Activated T-cell treated with anti-CD3 and anti-CD28 coated beads, Interleukin-2, amount 50 U/mL, for 24 hours (primary cell): ENCODE measurements at places on chromosomes 5 and 9.

DNA sequence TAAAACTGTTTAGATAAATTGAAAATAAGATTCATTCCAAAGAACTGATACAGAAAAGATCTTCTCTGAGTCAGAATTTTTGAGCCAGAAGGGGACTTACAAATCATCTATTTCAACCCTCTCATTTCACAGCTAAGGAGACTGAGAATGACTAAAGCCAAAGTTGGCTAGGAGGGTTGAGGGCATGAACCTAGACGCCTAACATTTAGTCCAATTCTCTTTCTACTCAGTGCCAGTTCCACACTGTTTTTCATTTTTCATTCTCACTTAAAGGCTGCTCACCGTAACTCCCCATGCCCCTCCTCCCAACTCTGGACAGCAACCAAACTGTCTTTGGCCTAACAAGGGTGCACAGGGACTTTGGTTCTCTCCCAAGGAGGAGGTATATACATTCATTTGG lies 364.0 kb downstream of the NDUFS4 start:
- no peak for DNase-seq

- DNase-seq = no peak
These were observed 19.4 kb upstream of the KCNIP1 start for GRCh38 chr5:170484459-170484831.

- no peak for DNase-seq
These were observed 2.5 kb upstream of the YTHDC2 start for GRCh38 chr5:113510836-113511451.

DNA sequence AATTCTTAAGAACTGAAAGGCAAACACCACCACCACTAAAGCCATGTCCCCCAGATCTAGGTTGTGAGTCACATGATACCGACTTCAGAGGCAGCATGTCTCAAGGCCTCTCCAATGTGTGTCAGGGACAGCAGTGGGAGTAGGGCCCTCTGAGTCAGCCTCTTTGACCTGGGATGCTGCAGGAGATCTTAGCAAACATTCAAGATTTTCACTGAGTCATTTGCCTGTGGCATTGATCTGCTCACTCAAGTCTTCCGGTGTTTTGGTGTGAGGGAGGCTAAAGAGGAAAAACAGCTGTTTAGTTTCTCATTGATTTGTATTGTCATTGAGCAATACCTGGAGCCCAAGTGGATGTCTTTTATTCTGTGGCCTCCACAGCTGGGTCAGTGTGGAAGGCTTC lies 36.1 kb downstream of the TMC1 start:
- DNase-seq = peak; percentile 54

GRCh38 chr5:149887622-149888183 lies 56.9 kb downstream of the PDE6A start:
- no peak for DNase-seq

DNA sequence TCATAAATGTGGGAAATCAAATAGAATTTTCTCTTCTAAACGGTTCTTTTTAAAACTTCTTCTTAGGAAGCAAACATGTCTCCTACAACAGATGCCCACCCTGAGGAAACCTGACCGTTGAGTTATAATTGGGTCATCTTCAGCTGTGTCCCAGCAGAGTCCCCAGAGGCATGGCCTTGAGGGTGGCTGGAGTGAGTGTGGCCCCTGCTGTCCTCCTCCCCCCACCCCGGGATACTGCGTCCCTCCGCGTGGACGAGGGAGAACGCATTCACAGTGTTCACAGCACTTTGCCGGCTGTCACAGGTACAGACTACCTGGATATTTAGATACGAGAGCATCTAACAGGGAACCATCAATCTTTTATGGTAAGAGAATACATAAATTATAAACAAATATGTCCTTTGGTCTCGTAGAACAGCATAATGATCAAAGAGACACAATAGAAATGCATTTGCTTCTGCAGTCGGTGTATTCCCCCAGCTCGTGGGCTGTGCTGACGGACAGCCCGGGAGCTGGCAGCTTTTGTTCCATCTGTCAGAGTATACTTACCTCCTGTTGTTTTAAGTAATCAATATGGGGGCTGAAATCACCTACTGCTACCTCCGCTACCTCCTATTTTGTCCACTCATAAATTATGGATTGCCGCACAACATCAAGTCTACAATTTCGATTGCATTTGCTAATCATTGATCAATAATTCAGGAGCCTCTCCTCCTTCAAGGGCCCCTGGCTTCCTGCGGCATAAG lies 214.7 kb downstream of the IRX2 start:
- DNase-seq = no peak

DNA sequence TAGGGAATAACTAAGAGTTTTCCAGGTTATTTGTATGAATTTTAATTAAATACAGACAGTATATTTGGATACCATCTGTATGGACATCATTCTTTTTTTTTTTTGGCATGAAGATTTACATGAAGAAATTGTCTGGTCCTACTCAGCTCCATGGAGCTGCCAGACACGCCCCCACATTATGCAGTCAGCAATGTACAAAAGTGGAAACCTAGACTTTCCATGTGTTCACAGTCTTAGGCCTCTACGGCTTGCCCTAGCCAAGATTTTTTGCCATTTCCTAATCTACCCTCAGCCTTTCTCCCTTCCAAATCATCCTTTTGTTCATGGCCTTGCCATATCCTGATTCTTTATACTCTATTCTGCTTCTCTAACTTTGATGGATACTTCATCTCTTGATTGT lies 207.1 kb downstream of the SGCD start:
- no peak for DNase-seq

DNA sequence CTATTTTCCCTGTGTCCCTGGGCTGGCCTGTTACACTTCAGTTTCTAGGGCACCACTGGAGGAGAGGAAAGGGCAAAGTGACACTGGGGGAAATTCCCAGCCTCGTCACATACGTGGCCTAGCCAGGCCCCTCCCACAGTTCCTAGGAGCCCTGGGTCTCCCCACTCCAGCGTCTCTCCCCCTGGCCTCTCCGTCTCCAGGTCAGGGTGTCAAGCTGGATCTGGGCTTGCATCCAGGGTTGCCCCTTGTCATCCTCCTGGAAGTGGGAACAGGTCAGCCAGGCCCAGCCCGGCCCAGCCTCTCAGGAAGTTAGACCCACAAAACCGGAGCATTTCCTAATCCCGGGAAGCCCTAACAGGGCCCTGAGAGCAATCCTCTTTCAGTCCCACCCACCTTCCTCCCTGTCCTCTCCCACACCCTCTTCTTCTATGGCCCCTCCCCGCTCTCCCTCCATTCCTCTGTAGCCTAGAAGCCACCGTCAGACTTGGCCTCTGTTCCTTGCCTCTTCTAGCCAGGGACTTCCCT lies 4.7 kb upstream of the TNIP1 start:
- peak; percentile 58 for DNase-seq
